ENCODE measurements at places on chromosomes 1 and 21. TPM values are rescaled to one million over a fixed set of nuclear protein-coding genes. Genes with fewer than 3 reads are reported as not detected.

NPL gene
- 3.2 TPM for total RNA-seq

ADGRB2 gene
- 2.5 TPM for total RNA-seq

ST6GALNAC5 gene
- 24.8 TPM for total RNA-seq

RAB42 gene
- total RNA-seq, result 1.5 TPM

MYOM3 gene
- total RNA-seq, result 0.07 TPM

CD1E gene
- total RNA-seq, result not detected

OR2M3 gene
- total RNA-seq, result not detected

LEFTY2 gene
- total RNA-seq, result not detected

NT5C1A gene
- total RNA-seq, result not detected

FCRL5 gene
- not detected for total RNA-seq

SPRR2D gene
- 8.7 TPM for total RNA-seq

ATP1A4 gene
- total RNA-seq, result not detected

FAM110D gene
- not detected for total RNA-seq

SEMA4A gene
- 9.7 TPM for total RNA-seq

AIM2 gene
- not detected for total RNA-seq

MASP2 gene
- 0.24 TPM for total RNA-seq

TMEM51 gene
- total RNA-seq, result 18.1 TPM

IGSF3 gene
- total RNA-seq, result 31.3 TPM

- DNase-seq, result no peak
Observed at GRCh38 chr1:94303005-94303404, 65.6 kb upstream of the ARHGAP29 start.

GRCh38 chr1:54461731-54462596 lies 55.8 kb upstream of the SSBP3 start:
- DNase-seq, result no peak

GRCh38 chr1:234499943-234500245 lies 20.9 kb upstream of the TARBP1 start:
- DNase-seq, result no peak

GRCh38 chr1:3570066-3570986 lies 41.0 kb downstream of the MEGF6 start:
- DNase-seq, result no peak

GRCh38 chr1:19644681-19645410 lies 735 bp downstream of the NBL1 start:
- DNase-seq, result no peak

DNA sequence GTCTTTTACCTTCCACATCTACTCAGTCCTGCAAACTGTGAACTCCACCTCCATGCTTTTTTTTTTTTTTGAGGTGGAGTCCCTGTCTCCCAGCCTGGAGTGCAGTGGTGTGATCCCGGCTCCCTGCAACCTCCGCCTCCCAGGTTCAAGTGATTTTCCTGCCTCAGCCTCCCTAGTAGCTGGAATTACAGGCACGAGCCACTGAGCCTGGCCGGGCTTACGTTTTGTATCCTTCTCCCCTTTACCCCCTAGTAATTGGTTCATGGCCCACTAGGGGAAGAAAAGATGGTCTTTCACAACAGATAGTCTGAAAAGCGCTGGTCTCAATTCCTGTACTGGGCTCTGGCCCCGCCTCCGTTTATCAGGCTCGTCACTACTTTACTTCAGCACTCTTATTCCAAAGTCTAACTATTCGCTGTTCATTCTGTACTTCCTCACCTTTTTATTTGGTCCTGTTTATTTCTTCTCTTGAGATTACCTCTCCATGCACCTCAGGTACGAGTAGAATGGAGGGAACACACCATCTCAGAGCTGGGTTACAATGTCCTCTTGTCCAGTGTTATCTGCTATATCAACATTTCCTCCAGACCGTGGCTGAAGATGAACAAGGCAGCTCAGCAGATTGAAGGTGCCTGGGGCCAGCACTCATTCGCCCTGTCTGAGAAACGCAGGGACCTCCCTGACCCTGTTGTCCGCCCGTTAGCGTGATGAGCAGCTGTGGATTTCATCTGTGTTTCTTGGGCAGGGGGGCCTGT lies 16.2 kb downstream of the CNST start:
- DNase-seq, result no peak

DNA sequence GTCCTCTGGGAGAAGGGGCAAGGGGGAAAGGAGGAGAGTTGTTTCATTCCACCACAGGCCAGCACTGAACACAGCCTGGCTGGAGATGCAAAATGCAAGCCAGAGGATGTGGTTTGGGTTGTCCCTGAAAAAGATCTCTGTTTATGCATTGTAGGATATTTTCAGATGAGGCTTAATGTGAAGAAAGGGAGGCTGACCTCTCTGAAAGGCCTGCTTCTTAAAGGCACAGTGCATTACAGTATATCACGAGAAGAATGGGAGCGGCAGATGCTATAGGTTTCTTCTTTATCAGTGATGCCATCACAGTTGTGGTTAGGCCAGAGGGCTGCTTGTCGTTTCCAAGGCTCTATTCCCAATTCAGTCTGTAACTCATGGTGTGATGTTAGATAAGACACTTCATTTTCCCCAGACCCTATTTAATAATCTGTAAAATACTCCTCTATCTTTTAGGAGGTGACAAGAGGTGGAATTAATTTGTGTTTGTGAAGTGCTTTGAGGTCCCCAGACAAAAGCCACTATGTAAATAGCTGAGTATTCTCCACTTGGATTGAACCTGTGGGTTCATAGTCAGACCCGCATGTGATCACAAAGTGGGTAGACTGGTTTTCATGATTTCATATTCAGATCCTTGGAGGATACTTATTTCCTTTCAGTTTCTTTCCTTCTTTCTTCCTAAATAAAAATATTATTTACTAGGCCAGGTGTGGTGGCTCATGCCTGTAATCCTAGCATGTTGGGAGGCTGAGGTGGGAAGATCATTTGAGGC lies 76.5 kb upstream of the WDR26 start:
- DNase-seq, result no peak

- peak; percentile 42 for DNase-seq
Observed at GRCh38 chr1:21626921-21627339, 42.2 kb downstream of the RAP1GAP start.

- DNase-seq, result no peak
Observed at GRCh38 chr21:46562472-46562871, 42.4 kb downstream of the S100B start.

DNA sequence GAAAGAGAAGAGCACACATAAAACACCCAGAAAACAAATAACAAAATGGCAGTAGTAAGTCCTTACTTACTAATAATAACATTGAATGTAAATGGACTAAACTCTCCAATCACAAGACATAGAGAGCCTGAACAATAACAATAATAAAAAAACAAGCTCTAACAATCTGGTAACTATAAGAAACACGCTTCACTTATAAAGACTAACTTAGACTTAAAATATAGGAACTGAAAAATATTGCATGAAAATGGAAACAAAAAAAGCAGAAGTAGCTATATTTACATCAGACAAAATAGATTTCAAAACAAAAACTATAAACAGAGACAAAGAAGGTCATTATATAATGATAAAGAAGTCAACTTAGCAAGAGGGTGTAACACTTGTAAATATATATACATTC lies 83.1 kb upstream of the LYPLAL1 start:
- DNase-seq, result no peak

DNA sequence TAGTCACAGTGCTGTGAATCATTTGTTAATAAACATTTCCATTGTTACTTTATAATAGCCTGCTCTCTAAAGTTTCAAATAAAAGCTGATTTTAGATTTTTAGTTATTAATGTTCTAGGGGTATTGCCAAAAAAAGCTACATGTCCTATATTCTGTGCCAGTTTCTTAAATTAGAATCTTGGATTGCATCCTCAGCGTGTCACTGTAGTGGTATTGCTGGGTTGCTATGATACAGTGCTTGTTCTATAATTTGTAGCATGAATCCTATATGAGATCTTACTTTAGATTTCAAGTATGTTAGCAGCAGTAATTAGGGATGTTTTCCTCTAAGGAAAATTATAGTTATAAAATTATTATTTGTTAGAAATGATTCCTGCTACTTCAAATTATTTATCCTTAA lies 16.4 kb downstream of the PPP2R5A start:
- no peak for DNase-seq

- DNase-seq, result no peak
Observed at GRCh38 chr1:159906960-159907359, 7.0 kb upstream of the CFAP45 start.

DNA sequence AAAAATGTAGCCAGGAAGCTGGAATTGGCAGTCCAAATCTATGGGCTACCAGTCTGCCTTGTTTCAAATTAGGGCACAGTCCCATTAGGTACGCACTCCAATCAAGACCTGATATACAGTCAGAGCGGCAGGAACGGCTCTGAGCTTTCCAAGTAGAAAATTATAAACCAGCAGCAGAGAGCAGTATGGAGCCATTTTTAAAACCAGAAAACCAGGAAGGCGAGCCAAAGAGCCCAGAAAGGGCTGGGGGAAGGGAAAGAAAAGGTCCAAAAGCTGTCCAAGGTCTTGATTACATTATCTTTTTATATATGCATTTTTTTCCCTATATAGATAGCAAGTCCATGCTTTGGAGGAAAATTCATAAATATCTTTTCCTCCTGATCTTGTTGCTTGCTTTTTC lies 719.0 kb downstream of the RWDD3 start:
- peak; percentile 26 for DNase-seq

DNA sequence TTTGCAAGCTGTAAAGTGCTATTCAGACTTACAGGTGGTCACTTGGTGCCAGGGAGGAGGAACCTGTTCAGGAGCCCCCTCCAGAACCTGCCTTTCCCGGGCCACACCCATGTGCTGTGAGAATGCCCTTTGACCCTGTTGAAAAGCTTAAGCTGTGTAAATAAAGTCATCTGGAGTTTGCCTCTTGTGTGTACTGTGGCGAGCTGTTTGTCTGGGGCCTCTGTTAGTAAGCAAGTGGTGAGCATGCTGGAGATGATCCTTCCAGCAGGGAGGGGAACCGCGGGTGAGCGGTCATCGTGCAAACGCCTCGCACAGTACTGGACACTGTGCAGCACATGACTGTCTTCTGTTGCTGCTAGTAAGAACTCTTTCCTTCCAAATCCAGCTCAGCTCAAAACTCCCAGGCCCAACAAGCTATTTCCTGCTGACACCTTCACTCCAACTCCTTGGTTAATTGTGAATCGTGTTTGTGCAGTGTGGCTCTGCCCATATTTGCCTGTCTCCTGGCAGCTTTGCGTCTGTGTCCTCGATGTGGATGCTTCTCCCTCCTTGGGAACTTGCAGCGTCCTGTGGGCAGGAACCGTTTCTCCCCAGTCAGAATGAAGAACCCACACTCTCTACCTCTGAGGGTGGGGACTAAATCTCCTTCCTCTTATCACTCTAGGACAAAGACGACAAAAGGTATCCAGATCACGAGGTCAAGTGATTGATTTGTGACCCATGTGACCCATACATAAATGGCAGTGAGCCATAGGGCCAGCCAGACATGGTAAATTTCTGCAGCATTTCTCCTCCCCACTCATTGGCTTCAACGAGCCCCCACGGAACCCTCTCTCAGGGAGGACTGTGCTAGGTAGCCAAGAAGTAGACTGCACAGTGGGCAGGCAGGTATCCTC lies 13.9 kb upstream of the BTG2 start:
- DNase-seq, result no peak

- DNase-seq, result no peak
Observed at GRCh38 chr1:19815801-19816736, 986 bp upstream of the RNF186 start.

- no peak for DNase-seq
Observed at GRCh38 chr1:90708236-90708786, 8.8 kb downstream of the BARHL2 start.

DNA sequence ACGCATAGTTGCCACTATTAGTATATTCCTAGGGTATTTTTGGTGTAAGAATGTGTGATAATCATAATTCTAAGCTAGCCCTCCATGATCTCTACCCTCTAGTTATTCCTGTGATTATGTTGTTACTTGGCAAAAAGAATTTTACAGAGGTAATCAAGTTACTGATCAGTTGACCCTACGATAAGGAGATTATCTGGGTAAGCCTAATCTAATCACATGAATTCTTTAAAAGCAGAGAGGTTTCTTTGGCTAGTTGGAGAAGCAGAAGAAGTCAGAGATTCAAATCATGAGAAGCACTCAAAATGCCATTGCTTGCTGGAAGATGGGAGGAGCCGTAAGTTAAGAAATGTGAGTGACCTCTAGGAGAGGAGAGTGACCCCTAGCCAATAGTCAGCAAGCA lies 72.7 kb downstream of the RPE65 start:
- DNase-seq, result no peak

DNA sequence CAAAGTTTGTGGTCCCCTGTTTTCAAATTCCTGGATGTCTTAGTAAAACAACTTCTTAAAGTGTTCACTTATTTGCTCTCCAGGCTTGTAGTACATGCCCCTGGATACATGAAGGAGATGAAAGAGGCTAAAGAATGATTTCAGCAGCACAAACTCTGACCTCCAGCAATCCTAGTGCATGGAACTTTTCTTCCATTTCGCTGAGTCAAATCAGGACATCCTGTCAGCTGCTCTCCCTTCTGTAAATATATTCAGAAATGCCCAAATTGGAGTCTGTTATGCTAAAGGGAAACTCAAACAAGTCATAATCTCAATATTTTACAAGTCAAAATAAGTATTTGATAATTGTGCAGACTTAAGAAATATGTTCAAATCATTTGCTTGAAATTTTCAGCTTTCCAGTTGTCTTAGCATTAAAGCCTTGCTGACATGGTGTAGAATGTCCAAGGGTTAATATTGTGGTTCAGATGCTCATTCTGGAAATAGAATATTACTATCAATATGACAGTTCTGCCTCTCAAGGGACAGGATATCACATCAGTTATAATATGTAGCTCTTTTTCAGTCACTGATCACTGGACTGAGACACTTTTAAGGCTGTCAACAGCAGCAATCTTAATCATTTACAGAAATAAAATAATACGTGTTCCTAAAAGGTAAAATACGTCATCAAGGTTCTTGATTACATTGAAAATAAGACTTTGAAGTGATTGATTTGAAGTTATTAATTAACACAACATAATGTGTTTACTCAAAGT lies 1157.3 kb downstream of the PLA2G4A start:
- no peak for DNase-seq
